Stimulated activated CD4-positive, alpha-beta T cell treated with anti-CD3 and anti-CD28 coated beads, Interleukin-15, amount 100 ng/mL, for 24 hours (primary cell): ENCODE measurements at places on chromosomes 5 and 9.

DNA sequence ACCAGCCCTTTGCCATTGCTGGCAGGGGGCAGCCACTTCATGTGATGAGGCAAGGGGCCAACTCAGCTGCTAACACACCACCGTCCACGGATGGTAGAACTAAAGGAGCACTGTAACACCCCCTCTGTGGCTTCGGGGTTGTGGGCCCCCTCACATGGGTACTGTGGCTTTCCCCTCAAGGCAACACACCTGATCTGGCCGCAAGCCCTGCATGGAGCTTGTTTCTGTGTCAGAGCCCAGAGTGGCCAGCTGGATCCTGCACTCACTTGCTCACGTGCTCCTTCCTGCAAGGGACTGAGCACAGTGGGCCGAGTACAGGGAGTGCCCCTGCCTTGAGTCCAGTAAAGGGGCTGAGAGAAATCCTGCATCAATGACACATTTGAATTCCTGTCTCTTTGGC is 507.4 kb upstream of the SMC2 start:
- DNase-seq, result no peak

GRCh38 chr5:174376726-174377373 is 331.3 kb downstream of the NSG2 start:
- DNase-seq, result no peak

GRCh38 chr9:27785714-27786100 is 212.4 kb upstream of the C9orf72 start:
- DNase-seq, result no peak

- DNase-seq, result no peak
These were observed 106.2 kb downstream of the ZNF354C start for GRCh38 chr5:179166171-179166885.

GRCh38 chr5:155878991-155879575 is 447.9 kb upstream of the SGCD start:
- no peak for DNase-seq

DNA sequence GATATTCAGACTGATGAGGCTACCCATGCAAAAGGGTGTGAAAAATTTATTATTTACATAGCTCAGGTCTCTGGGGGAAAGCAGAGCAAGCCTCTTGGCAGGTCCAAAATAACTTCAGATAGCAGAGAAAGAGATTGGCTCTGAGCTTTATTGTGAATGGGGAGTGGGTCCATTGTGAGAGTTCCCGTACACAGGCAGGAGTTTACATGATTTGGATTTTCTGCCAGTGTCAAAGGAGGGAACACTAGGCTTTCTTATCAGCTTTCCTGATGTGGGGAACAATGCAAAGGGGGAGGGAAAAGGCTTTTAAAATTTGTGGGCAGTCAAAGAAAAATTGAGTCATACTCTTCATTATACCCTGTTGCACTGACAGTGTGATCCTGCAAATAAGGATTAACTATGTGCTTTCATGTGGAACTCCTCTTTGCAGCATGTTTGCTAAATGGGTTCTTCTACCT is 615.0 kb upstream of the RIOK2 start:
- DNase-seq, result no peak
